ENCODE measurements at places on chromosomes 4 and X. TPM values are rescaled to one million over a fixed set of nuclear protein-coding genes. Genes with fewer than 3 reads are reported as not detected.

F8A3 gene
- 10.7 TPM for total RNA-seq

CTSO gene
- 11.4 TPM for total RNA-seq

PLP1 gene
- 16.7 TPM for total RNA-seq

SPATA18 gene
- 11.0 TPM for total RNA-seq

FGG gene
- not detected for total RNA-seq

AMBN gene
- not detected for total RNA-seq

COL25A1 gene
- 0.42 TPM for total RNA-seq

RBM47 gene
- total RNA-seq, result 301 TPM

FAM9A gene
- total RNA-seq, result not detected

ACSL1 gene
- 39.4 TPM for total RNA-seq

CXorf49 gene
- total RNA-seq, result not detected

CHRDL1 gene
- 4.7 TPM for total RNA-seq

NONO gene
- total RNA-seq, result 183 TPM

RFC1 gene
- 24.0 TPM for total RNA-seq

CT55 gene
- not detected for total RNA-seq

MAGEC1 gene
- total RNA-seq, result not detected

DNA sequence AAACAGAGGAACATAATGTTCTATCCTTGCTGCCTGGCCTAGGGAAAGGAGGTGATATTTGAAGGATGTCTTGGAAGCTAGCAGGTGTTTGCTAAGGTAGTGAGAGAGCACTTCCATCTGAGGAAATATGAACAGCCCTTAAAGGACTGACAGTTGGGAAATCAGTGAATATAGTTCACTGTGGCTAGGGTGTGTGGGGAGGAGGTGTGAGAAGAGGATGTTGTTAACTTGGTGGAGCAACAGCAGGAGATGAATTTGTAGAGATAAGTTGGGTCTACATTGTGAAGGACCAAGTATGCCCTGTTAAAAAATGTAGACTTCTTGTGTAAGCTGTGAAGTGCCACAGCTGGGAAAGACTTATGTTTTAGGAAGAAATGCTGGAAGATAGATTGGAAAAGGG is 25.5 kb downstream of the TBC1D19 start:
- DNase-seq, result no peak

DNA sequence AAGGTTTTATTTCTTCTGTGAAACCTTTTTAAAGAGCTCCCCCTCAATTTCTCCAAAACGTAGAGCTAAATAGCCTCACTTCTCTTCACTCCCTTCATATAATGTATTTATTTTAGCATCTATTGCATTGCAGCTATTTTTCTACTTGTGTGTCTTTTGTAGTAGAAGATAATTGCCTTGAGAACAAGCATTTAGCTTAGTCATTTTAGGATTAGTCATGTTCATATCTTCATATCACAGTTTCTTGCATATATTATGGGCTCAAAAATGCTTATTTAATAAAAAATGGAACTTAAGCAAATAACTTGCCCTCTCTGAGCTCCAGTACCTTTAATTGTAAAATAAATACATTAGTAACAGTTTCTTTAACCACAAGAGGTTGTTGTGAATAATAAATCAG is 72.1 kb upstream of the SPANXC start:
- DNase-seq, result no peak

GRCh38 chr4:150379454-150379853 is 202.5 kb upstream of the MAB21L2 start:
- DNase-seq, result no peak

- no peak for DNase-seq
Observed at GRCh38 chrX:53445977-53446376, 11.8 kb upstream of the HSD17B10 start.

GRCh38 chrX:35351212-35351611 is 408.6 kb downstream of the FAM47B start:
- DNase-seq, result no peak

GRCh38 chrX:119211649-119212014 is 24.5 kb upstream of the PGRMC1 start:
- no peak for DNase-seq

- no peak for DNase-seq
Observed at GRCh38 chr4:15434676-15435075, 6.8 kb downstream of the C1QTNF7 start.

GRCh38 chr4:8090744-8091301 is 67.8 kb downstream of the ABLIM2 start:
- no peak for DNase-seq

DNA sequence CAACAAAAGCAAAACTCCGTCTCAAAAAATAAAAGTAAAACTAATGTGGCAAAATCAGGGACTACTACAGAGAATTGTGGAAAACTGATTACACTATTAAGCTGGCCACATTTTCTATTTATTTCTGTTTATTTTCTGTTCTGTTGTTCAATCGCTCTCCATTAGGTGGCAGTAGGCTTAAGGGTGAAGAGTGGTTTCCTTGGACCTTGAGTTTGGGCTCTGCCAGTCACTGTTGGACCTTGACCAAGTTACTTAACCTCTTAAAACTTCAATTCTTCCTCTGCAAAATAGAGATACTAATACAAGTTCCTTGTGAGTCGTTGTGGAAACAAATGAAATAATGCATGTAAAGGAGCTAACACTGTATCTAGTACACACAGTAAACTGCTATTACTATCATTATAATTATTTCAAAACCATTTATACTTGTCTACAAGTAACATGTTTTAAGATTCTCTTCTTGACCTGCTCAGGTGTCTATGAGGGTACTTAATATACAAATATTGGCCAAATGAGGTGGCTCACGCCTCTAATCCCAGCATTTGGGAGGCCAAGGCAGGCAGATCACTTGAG is 15.2 kb downstream of the HSD17B11 start:
- peak; percentile 34 for DNase-seq

GRCh38 chr4:8681391-8681790 is 88.8 kb downstream of the CPZ start:
- no peak for DNase-seq

- no peak for DNase-seq
Observed at GRCh38 chrX:6694977-6695376, 160.1 kb upstream of the VCX3A start.

DNA sequence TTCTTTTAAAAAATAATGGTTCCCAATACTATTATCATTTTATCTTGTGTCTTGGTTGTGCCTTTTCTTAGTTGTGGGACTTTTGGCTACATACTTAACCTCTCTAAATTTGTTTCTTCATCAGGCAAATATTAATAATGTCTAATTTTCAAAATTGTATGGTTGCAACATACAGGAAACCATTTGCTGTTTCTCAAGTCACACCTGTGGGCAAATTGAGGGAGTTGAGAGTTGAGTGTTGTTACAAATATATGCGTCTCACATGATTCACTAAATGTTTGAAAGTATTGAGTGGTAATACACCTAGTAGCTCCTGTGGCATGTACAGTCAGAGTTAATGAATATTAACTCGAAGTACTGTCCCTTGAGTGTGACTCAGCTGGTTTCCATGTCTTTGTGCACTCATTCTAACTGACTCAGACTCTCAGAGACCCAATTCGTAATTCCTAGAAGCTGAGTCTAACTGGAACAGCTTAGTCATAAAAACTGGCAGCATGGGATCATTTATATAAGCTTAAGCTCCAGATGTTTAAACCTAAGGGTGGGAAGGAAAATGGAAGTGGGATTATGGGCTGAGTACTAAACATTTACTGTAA is 802.4 kb downstream of the TRIML1 start:
- no peak for DNase-seq

GRCh38 chrX:150482537-150483206 is 85.7 kb upstream of the MTM1 start:
- no peak for DNase-seq

GRCh38 chr4:152207378-152207720 is 328.5 kb downstream of the FBXW7 start:
- DNase-seq, result no peak

DNA sequence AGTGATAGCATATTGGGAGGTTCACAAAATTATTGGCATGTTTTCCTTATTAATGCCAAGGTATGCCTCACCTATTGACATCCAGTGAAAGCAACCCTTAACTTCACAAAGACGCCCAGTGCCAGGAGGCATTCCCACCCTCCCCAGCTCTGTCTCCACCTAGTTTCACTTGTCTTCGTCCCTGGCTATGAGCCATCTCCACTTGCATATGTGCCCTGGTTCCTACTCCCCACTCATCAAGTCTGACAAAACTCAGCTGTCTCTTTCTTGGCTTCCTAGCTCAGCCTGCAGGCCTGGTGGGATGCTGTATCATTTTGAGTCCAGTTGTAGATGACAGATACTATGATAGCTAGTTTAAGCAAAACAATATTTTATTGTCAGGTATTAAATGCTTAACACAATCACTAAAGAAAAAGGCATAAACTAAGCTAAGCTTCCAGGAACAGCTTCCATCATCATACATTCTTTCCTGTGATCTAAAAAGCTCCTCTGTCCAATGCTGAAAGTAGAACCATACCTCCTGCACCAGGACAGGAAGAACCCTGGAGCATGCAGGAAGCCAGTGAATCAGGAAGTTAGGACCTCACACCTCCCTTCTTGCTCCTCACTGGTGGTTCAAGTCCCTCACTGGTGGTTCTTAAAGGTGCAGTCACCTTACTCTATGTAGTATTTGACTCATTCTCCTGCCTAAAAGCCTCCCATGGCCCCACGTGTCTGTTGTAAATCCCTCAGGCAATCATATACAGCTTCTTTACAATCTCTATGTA is 410.3 kb upstream of the RASGEF1B start:
- DNase-seq, result no peak

- DNase-seq, result no peak
Observed at GRCh38 chr4:89725268-89725667, 111.7 kb downstream of the SNCA start.

- no peak for DNase-seq
Observed at GRCh38 chr4:7824218-7824617, 115.4 kb downstream of the AFAP1 start.

- DNase-seq, result no peak
Observed at GRCh38 chrX:16852617-16853179, 17.5 kb downstream of the RBBP7 start.

DNA sequence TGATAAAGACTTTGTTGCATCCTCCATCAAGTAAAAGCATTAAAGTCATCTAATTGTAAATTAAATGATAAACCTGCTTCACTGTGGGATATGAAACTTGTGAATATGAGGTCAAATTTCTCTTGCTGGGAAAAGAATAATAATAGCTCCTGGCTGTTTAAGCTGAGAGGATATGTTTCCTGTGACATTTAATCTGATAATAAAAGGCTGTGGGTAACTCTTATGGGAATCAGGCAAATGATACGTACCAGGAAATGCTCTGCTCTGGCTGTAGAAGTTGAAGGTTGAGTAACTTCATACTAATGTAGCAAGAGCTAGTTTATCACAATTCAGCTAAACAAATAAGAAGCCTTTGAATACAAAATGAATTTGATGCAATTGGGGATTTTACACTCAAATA is 574.6 kb downstream of the RAPGEF2 start:
- no peak for DNase-seq

- DNase-seq, result no peak
Observed at GRCh38 chr4:138736362-138736761, 279.2 kb upstream of the NOCT start.

DNA sequence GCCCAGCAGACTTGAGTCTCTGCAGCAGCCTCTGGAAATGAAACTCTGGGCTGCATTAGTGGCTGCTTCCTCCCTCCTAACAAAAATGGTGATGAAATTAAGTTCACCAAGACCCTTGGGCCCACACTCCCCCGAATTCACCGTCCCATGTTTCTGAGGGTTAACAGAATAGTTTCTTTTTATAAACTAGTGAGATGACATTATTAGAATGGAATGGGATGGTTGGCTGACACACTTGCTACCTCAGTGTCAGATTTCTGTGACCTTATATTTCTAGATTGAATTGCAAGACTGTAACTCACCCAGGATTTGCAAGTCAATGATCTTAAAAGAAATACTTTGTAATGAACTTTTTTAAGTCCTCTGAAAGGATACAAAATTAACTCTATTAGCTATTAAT is 127.1 kb downstream of the SHROOM3 start:
- no peak for DNase-seq

- DNase-seq, result no peak
Observed at GRCh38 chrX:140132937-140133336, 167.6 kb upstream of the CXorf66 start.

DNA sequence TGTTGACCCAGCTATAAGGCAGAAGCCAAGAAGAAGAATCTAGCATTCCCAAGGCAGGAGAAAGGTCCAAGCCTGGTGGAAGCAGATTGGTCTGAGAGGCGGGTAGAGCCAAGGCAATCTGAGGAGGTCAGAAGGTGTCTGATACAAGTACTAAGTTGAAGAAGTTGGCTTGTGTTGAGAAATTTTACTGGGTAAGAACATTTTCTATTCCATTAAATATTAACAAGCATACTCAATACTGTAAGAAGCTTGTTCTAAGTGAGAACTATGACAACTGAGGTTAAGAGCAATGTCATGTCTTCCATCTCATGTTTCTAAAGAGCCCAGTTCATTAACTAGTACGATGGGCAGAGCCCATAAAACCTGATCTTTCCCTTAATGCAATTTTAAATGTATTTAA is 75.0 kb downstream of the FAM13A start:
- no peak for DNase-seq

DNA sequence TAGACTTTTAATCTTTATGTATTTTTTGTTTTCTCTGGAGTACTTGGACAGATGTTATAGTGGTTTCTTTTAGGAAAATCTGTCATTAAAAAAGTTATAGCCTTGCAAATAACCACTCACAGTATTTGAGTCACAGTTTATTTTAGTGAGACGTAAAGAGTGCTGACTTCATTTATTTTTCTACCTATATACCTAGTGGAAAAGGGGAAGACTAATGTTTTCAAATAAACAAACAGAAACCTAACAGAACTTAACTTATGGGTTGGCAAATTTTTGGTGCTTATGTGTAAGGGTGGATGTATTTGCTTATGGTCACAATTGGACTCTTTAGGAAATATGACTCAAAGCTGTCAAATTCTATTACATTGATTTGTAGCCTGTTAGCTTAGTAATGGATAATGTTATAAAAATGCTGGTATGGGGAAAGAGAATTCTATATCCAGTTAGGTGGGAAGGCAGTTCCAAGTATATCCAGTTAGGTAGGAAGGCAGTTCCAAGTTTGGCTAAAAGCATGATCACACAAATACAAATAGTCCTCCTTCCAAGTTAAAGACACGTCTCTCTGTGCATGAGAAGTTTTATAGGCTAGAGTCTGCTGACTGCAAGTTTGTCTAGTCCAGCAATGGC is 61.9 kb downstream of the SLC9A6 start:
- DNase-seq, result no peak

- no peak for DNase-seq
Observed at GRCh38 chrX:48913605-48914366, 2.3 kb upstream of the SLC35A2 start.

DNA sequence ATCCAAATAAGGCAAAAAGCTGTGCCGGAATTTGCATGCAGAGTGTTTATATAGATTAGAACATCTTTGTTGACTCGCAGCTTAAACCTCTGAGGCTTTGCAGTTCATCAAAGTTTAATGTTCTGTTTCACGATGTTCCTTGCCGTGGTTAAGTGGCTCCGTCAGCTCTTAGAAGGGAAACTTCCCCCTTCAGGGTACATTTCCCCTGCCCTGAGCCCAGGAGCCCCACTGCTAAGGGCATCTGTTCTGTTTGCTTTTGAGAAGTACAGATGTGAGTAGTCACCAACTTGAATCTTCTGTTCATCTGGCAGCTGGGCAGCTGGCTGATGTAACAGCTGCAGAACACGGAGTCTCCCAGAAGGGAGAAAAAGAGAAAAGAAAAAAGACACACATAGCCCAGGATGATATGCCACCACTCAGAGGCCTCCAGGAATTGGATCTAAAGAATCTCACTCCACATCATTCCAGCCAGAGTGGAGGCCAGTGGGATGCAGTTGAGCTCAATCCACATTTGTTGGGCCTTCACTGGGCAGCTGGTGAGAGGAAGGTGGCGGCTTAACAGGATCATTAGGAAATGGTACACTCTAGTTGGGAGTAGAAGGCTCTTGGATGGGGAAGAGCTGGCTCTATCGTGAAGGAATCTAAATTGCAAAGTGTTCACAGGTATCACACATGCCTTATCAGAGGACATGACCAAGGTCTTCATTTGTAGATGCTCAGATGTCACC is 178.7 kb upstream of the RBPJ start:
- DNase-seq, result no peak

All from left colon (tissue), 2 donors.